ENCODE measurements at places on chromosomes 1 and 21.

- no peak for DNase-seq
Observed at GRCh38 chr1:110605901-110606656, at the start of gene KCNA2. Gene KCNA2 (minus strand): TSS chr1:110606358. CDS start chr1:110604782, 1,576 bp downstream.

GRCh38 chr1:42978317-42979035 is 19.8 kb upstream of the SLC2A1 start:
- DNase-seq, result no peak

DNA sequence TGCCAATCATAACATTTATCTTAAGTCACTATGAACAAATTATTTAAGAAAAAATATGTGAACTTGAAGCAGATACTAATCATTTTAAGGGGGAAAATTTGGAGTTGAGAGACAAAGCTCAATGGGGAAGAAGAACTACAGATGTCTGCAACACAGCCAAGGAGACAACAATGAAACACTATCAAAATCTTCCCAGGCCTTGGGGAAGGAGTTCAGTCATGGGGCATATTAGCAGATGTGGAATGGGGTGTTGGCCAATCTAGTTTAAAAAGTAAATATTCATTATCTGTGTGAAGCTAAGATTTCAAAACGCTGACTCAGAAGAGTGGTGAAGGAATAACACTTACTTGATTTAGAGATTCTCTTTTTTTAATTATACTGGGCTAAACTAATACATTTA is 671.6 kb upstream of the ZP4 start:
- DNase-seq, result peak; percentile 57

GRCh38 chr1:238985312-238985711 is 401.1 kb upstream of the CHRM3 start:
- no peak for DNase-seq

GRCh38 chr1:156822680-156823079 is 6.0 kb upstream of the SH2D2A start:
- no peak for DNase-seq

DNA sequence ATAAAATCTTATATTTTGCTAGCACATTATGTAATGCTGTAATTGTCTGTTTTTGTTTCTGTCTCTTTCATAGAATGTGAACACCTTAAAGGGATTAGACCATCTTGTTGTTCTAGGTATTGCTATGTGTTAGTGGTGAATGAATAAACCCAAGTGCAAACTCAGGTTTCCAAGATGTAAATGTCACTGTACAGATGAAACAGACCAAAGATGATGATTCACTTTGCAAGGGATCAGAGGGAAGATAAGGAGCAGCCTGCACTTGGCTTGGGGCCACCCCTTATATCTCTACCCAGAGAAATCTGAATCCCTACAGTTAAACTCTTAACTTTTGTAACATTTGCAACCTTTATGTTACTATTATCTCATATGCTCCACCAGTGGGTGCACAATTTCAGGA is 25.4 kb downstream of the UROD start:
- DNase-seq, result no peak

GRCh38 chr1:156767879-156768604 is 707 bp downstream of the PRCC start:
- DNase-seq, result peak; percentile 18

- DNase-seq, result no peak
Observed at GRCh38 chr1:97053268-97053667, 331.7 kb downstream of the PTBP2 start.

DNA sequence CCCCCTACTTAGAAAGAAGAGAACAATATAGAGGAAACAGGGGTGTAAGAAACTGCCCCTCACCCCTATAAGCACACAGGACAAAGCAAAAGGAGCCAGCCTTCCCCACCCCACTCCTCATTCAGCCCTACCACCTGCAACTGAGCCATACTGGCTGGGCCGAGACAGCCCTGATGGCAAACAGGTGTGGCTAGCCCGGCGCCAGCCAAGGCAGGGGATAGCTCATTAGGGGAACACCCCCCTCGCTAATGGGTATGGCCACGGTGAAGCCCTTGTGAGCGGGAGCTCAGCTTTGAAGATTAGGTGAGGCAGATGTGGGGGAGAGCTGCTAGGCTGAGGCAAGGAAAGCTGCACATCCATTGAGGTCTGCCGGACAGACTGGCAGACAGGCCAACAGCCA is 65.5 kb downstream of the ERI3 start:
- DNase-seq, result no peak

DNA sequence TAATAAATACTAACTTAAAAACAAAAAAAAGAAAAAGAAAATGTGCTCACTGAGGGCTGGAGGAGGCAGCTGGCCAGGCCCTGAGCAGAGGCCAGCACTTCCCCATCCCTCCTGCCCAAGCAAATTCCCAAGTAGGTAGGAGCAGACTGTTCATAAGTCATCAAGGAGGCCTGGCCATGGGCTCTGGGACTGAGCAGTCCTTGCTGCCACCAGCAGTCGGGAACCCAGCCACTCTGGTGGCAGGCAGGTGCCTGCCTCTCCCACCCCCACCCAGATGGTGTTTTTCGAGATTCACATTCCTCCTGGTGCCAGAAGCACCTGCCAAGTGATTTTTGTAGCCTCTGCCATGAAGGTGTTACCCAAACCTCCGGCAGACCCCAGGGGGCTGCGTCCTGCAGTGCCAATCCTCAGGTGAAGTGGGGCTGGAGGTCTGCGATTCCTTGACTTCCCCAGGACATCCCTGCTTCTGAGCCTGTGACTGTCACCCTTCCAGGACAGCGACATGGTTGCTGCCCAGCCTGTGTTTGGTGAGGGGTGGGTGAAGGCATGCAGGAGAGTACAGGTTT is 204.2 kb upstream of the TMEM51 start:
- no peak for DNase-seq

DNA sequence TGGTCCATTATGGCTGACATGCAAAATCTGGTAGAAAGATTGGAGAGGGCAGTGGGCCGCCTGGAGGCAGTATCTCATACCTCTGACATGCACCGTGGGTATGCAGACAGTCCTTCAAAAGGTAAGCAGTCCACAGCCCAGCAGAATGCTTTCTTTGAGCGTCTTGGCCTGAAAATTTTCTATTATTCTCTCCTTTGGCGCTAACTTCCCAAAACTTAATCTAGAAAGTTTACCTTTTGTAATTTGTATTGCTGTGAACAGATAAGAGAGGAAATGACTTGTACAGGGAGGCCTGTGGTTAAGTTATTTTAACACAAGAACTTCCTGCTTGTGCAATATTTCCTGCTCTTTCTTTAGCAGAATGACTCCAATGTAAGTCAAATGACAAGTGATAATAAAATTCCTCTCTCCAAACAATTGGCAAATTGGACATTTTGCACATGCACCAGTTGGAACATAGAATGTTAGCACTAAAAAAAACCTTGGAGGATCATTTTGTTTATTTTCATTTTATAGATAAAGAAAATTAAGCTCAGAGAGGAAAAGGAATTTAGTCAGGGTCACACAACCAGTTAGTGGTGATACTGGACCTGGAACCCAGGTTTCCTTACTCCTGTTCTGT is 18.9 kb downstream of the CAP1 start:
- peak; percentile 51 for DNase-seq

DNA sequence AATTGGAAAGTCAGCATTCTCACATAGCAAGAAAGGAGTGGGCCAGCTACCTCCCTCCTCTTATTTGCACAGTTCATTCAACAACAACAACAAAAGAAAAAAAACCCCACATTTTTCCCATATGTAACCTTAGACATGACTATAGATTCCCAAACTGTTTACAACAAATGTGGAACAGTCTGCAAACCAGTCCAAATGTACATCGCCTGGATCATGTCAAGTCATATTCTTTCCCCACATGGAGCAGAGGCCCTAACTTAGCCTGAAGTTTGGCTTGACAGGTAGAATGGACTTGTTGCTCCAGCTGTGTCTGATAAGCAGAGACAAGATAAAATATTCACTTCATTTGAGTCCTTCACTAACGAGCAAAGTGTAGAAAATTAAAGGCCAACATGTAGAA is 81.7 kb upstream of the COL24A1 start:
- no peak for DNase-seq

DNA sequence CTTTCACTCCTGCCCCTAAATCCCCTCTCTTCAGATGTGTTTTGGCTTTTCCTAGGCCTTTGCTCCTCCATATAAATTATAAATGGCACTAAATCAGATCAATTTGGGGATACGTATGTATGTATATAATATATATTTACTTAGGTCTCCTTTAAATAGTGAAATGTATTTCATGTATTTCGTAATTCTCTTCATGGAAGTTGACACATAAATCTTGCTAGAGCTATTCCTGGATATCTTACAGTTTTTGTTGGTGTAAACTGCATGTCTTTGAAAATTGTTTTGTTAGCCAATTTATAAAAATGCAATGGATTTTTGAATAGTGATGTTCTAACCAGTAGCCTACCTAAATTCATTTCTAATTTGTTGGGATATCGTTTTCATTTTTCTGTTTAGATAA is 9.0 kb downstream of the RPF1 start:
- no peak for DNase-seq

DNA sequence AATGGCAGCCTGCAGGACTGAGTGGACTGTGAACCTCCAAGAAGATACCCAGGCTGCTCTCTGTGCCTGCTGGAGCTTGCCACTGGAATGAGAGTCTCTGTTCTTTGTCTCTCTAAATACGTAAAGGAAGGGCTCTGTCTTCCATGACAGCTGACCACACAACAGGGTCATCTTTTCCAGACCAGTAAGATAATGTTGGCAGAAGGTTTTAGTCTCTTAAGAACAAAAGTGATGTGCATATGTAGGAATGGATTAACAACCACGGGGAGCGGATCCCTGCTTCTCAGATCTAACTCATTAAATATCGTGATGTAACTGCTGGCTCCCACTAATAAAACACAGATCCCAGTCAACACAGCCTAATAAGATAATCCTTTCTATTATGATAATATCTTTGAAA is 67.5 kb downstream of the MAP10 start:
- no peak for DNase-seq

GRCh38 chr1:156608981-156609380 is 7.7 kb upstream of the GPATCH4 start:
- DNase-seq, result no peak

GRCh38 chr1:146035048-146035423 is 13.5 kb upstream of the HJV start:
- no peak for DNase-seq

Measured in AG10803 (cell line).